ENCODE measurements at places on chromosomes 5 and 9.
A peak's percentile ranks its signal among the peaks of the same experiment; 100 is the strongest.

DNA sequence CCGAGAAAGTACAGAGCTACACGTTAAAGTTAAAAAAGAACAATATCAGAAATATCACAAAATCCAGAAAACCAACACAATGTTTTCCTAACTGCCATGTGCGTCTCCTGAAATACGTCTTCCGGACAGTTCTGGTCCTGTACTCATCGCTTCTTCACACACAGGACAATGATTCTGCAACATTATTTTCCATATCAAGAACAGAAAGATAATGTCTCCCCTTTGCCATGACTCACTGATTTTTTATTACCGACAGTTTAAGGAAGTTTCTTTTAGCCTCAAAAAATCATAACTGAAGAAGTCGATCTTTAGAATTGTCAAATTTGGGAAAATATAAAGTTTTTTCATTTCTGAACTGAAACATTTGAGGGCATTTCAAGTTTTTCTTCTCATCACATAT lies 2.5 kb downstream of the TBC1D9B start:
- DNase-seq: no peak

- DNase-seq: no peak
These were observed 51.7 kb downstream of the MTAP start for GRCh38 chr9:21854119-21854518.

DNA sequence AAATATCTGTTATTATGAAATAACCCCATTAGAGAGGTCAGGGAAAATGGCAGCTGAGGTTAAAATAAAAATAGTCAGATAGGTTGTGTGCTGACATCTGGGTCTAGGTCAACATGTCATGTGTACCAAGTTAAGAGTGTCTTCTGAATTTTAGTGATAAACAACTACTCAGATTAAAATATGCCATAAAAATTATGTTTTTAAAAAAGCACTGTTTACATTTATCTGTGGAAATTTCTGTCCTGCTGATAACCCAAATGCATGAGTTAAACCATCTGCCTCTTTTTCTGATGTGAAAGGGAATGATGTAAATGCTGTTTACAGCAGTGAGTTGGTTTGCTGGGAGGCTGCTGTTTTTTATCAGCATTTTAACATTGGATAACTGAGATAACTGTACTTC lies 361.2 kb upstream of the TARS1 start:
- DNase-seq: no peak

DNA sequence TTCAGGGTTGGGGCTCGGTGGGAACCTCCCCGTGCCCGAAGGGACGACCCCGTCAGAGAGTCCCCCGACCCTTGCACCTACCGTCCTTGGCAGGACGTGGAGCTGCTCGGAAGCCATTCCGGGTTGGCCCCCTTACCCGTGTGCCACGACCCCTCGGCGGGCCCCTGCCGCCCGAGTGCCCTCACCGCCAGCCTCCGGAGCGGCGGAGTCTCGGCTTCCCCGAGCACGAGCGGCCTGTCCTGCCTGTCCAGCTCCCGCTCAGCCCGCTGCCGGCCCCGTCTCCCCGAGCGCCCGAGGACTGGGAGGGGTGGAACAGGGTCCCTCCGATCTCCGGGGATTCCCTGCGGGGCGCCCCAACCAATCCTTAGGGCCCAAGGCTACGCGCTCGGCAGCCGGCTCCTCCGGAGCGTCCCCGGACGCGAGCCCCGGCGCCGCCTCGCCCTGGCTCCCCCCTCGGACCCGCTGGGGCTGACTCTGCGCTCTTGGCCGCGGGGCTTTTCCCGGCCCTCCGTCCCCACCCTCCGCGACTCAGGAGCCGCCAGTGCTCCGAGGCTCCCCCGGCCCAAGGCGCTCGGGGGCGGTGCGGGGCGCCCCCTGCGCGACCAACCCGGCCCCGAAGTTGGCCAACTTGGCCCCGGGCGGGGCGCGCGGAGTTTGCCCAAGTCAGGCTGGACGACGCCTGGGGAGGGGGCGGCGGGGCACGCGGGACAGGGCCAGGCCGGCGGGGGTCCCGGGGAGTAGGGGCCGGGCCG lies 654 bp downstream of the ADAMTS2 start:
- no peak for DNase-seq

- no peak for DNase-seq
These were observed 313.3 kb downstream of the EBF1 start for GRCh38 chr5:158786390-158786789.

- peak; percentile 55 for DNase-seq
These were observed 97.3 kb downstream of the PRRT1B start for GRCh38 chr9:131642496-131643083.

DNA sequence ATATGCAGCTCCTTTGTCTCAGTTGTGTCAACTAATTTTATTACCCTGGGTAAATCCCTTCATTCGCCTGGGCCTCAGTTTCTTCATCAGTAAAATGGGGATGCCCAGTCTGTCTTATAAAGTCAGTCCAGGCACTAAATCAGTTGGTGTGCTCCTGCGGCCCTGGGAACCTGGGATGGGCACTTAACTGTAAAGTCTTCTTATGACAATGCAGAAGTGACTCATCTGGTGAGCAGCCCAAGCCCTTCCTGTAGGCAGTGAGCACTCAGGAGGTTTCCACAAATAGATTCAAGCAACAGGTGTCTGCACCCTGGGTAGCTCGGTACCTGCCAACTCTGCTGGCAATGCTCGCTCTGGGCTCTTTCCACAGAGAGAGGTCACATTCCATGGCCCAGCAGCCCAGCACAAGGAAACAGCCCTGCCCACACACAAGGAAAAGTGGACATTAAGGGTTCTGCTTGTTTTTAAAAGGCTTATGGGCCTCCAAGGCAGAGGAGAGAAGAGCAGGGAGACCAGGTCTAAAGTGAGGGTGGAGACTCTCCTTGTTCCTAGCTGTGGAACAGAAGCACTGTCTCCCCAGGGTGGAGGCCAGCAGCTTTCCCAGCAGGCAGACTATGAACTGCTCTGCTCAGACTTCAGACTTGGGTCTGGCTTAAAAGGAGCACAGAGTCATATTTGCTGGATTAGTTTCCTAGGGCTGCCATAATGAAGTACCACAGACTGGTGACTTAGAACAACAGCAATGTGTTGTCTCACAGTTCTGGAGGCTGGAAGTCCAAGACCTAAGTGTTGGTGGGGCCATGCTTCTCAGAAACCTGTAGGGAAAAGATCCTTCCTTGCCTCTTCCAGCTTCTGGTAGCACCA lies 89.7 kb upstream of the ADRA1B start:
- no peak for DNase-seq

DNA sequence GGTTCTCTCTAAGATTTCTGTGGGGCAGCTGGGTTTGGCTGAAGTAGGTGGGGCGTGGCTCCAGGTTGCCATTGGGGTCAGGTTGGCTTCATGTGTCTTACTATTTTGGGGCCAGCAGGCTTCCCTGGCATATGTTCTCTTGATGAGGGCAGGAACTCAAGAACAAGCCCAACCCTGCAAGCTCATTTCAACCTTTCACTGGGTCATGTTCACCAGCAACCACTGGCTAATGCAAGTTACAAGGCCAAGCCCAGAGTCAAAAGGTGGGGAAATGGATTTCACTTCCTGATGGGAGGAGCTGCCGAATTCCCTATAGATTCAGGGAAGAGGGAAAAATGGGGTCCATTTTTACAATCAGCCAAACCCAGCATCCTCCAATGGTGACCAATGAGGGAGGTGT lies 34.0 kb upstream of the HAND1 start:
- DNase-seq: no peak

- no peak for DNase-seq
These were observed 10.1 kb upstream of the GLRX start for GRCh38 chr5:95832664-95833063.

DNA sequence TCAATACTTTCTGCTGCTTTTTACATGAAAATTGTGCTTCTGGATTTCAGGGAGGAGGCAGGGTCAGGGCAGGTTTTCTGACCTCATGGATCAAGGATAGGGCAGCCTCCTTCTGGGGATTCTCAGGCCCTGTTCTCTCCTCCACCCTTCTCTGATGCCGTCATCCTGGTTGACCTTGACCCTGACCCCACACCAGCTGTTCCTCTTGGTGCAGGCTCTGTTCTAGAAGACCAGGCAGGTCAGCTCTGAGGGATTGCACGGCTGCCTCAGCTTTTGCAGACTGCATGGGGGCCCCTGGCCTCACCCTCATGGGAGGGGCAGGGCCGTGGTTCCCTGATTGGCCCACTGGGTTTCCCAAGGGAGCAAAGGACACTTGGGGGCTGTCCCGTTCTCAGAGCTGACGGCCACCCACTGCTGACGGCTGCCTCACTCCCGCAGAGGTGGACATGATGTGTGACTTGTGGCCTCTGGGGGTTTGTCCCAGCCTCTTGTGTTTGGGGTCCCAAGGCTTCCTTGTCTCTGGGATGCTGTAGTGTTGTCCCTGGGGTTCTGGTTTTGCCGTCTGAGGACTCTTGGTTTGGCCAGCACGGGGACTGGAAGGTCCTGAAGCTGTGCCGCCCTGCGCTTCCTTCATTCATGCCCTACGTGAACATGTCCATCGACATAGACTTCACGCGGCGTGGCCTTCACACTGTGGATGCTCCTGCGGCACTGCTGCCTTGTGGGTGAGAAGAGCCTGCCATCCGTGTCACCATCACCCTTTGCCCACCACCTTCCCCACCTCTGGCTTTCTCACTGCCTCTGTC lies 34.5 kb downstream of the CEP72 start:
- DNase-seq: no peak

- no peak for DNase-seq
These were observed 458.4 kb upstream of the MPDZ start for GRCh38 chr9:13737885-13738284.

- no peak for DNase-seq
These were observed 4.3 kb downstream of the SPATA24 start for GRCh38 chr5:139399501-139400121.

- no peak for DNase-seq
These were observed 822 bp downstream of the DENND4C start for GRCh38 chr9:19231126-19231903.

DNA sequence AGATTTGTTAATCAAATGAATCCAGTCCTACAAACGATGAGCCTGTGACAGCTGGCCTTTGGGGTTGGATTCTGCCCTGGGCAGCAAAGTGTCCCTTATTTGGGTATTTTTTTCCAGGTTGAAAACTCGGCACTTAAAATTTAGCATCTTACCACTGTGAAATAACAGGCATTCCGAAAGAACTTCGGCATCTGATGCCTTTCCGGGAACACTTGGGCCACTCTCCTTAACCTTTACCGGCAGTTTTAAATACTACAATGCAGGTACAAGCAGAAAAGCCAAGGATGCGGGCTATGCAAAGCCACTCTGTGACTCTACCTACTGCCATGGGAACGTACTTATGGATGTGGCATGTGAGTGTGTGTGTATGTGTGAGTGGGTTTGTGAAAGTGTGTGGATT lies 1.0 kb upstream of the RASGRF2 start:
- DNase-seq: no peak

DNA sequence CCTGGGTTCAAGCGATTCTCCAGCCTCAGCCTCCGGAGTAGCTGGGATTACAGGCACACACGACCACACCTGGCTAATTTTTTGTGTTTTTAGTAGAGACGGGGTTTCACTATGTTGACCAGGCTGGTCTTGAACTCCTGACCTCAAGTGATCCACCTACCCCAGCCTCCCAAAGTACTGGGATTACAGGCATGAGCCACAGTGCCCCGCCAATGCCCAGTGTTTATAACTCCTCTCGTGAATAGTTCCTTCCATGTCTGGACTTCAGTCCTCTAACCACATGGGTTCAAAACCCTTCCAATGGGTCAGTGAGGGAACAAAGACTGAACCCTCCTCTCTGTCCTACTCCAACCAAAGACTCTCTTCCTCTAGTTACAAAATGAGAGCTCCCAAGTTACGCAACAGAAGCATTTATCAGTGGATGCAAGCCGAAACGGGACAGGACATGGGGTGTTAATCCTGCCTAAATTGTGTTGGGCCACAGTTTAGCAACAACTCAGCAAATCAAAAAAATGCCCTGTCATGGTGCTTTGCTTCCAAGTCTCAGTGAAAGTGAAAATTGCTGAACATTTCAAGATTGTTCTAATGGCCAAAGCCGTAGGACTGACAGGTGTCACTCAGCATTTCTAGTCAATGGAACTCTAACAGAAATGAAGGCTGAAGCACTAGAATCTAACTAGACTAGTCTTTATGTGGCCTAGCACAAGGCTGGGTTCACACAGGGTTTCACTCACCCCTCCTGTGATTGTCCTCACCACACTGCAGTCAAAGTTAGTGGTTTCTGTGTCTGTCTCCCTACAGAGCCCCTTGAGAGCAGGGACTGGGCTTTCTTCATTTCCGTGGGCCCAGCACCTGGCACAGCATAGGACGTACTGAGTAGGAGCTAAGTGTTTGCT lies 3.2 kb upstream of the TMEM245 start:
- no peak for DNase-seq

GRCh38 chr9:106878934-106879333 lies 16.0 kb downstream of the ZNF462 start:
- no peak for DNase-seq

GRCh38 chr9:90464978-90465377 lies 177.6 kb downstream of the DIRAS2 start:
- no peak for DNase-seq

- no peak for DNase-seq
These were observed 54.4 kb upstream of the CTSL start for GRCh38 chr9:87671478-87671877.

- DNase-seq: no peak
These were observed 17.8 kb upstream of the SLC12A7 start for GRCh38 chr5:1129711-1130055.

- DNase-seq: no peak
These were observed 9.3 kb upstream of the GBGT1 start for GRCh38 chr9:133173056-133173455.

GRCh38 chr5:66870708-66871107 lies 274.5 kb downstream of the MAST4 start:
- DNase-seq: no peak

GRCh38 chr5:77935506-77936364 lies 159.6 kb upstream of the TBCA start:
- DNase-seq: no peak

DNA sequence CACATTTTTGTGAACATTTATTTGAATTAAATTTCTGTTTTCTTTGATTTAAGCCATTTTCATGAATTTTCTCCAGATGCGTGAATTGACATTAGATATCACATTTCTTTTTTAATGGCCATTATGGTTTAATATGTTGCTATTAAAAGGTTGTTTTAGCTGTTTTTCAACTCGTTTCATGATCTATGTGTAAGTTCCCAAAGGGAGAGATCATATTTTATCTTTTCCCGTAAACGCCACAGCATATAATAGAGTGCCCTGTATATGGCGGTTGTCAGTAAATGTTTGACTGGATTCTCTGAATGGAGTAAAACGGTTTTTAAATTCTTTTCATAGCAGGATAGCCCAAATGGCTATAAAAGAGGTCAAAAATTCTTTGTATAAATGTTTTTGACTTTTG lies 35.8 kb downstream of the ZCCHC7 start:
- no peak for DNase-seq

DNA sequence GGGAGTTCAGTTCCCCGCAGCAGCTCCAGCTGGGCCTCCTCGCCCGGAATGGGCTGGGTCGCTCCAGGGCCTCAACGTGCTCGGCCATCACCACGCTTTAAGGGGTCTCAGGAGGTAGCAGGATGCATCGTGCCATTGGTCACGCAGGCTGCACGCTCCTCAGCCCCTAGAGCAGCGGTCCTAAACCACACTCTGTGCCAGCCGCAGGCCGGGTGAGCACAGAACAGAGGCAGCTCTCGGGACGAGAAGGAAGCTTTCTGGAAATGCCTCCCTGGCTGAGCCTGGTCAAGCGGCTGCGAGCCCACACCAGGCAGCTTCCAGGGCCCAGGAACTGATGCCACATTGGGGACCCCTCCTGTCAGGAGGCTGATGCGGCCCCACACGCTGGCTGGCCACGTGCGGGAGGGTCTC lies 39.3 kb upstream of the LPCAT1 start:
- no peak for DNase-seq

GRCh38 chr5:61604076-61605025 lies 272.3 kb downstream of the ZSWIM6 start:
- no peak for DNase-seq

- no peak for DNase-seq
These were observed 324.8 kb downstream of the CYLC2 start for GRCh38 chr9:103319979-103320378.

All from stimulated activated CD4-positive, alpha-beta T cell treated with anti-CD3 and anti-CD28 coated beads, Interleukin-12 subunit alpha, Interleukin-12 subunit beta, amount 100 ng/mL, for 48 hours (primary cell).